ENCODE measurements at places on chromosomes 5 and 9.

DNA sequence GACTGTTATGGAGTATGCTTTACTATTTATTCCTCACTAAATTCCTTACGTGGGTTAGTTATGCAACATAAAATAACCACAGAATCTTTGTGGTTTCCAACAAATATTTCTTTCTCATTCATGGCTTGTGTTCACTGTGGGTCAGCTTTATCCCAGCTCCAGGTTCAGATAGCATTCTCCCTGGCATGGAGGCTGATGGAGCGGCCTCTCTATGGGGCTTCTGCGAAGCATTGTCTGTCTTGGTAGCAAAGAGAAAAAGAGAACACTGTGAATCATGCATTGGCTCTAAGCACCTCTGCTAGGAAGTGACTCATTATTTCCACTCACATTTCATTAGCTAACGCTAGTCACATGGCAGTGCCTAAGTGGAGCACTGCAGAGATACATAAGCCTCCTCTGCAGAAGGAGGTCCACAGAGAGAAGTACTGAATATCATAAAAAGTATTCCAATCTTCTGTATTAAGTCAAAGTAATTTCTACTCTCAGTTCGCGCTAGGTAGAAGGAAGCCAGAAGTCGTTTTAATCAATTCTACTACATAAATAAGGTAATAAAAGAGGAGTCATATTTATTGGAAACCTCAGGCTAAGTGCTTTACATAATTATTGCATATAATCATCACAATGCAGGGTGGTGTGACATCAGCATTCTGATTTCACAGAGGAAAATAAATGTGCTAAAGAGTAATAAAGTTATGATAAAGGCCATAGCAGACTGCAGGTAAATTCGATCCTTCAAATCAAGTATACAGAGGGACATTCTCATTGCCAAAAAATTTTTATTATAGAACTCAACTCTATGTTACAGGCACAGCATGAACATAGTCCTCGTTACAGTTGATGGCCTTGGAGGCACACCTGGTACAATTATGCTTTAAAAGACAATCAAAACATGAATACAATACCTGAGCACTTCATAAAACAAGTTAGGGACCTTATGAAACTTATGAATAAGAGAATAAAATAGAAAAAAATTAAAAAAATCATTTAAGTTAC is 531.1 kb downstream of the CETN3 start:
- no peak for DNase-seq

DNA sequence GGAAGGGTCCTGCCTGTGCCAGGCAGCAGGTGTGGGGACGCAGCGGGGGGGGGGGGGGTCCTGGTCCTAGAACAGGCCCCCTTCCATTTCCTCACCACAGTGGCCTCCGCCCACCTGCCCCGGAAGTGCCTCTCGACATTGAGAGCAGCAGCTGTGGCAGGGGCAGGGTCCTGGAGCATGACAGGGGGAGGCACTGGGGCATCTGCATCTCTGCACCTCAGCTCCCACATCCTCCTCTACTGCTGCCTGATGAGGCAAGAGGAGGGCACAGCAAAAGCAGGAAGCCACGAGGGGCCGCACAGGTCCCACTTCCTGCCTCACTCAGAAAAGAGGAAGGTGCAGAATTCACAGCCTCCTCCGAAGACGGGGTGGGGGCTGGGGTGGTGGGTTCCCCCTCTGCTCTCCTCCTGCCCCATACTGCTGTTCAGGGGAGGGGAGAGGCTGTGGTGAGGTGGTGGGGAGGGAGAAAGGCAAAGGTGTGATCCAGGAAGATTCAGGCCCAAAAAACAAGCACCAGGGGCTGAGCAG is 14.8 kb downstream of the AKNA start:
- peak; percentile 97 for DNase-seq

- no peak for DNase-seq
Measured at GRCh38 chr5:170495825-170496661, 7.8 kb upstream of the KCNIP1 start.

DNA sequence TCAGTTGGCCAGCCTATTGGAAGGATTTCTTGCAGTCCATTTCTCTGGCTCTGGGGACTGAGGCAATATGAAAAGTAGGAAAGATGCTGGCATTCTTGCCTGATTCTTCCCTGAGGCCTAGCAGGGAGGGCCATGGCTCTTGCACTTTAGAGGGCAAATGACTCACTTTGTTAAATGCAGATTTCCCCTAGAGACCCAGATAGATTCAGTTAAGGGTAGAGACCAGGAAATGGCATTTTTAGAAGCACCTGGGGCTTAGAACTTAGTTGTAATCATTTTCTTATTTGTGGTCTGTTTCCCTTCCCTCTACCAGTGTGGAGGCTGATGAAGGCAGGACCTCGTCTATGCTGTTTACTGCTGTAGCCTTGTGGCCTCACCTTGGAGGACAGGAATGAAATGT is 112.8 kb upstream of the NR3C1 start:
- DNase-seq, result no peak

DNA sequence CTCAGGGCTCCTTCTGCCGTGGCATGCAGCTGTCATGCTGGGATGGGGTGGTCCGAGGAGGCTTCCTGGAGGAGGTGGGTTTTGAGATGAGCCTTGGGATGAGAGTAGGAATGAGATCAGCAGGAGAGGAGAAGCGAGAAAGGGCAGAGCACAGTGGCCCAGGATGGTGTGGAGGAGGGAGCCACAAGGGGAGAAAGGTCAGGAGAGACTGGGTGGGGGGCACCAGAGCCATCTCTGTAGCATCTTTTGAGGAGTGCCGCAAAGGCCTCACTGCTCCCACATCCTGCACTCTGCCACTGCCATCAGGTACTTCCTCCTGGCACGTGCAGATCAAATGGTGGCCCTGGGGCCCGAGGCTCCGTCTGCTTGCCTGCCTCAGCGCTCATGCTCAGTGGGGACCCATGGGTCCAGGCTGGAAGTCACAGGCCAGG is 150.2 kb downstream of the MACROH2A1 start:
- DNase-seq, result no peak

DNA sequence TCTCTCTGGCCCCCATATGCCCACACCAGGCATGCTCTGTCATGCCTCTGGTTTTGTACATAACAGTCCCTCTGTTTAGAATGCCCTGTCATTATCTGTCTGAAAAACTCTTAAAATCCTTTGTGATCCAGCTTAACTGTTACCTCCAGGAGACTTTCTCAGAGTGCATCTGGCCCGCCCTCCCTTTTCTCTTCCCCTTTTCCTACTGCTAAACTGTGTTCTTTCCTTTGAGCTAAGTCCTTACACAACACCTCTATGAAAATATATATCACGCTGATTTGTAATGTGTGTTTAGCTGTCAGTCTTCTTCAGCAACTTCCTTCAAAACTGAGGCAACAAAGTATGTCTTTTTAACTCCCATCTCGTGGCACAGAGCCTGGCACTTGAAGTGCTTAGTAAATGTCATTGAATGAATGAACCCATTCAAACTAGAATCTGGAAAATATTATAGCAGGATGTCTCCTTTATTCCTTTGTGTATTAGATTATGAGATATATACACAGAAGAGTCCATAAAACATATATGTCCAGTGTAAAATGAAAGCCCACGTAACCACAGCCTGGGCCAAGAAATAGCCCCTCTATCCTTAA is 166.2 kb upstream of the KLF9 start:
- no peak for DNase-seq

GRCh38 chr9:959914-960313 is 16.5 kb upstream of the DMRT3 start:
- DNase-seq, result no peak

DNA sequence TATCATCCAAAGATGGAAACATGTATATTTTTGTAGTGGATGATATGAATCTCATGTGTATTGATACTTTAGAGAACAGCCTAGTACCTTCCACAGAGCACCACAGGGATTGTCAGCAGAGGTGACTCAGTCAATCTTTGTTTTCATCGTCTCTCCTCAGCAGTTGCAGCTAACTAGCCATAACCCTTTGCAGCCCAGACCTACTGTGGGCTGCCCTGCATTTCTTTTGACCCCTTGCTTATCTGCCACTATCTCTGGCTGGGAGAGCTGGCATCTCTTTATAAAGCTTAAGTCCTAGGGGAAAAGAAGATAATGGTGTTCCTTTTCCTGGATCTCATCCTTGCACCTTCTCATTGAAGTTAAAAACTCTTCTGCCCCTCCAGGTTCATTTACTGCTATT is 28.7 kb downstream of the HMGCR start:
- DNase-seq, result no peak

DNA sequence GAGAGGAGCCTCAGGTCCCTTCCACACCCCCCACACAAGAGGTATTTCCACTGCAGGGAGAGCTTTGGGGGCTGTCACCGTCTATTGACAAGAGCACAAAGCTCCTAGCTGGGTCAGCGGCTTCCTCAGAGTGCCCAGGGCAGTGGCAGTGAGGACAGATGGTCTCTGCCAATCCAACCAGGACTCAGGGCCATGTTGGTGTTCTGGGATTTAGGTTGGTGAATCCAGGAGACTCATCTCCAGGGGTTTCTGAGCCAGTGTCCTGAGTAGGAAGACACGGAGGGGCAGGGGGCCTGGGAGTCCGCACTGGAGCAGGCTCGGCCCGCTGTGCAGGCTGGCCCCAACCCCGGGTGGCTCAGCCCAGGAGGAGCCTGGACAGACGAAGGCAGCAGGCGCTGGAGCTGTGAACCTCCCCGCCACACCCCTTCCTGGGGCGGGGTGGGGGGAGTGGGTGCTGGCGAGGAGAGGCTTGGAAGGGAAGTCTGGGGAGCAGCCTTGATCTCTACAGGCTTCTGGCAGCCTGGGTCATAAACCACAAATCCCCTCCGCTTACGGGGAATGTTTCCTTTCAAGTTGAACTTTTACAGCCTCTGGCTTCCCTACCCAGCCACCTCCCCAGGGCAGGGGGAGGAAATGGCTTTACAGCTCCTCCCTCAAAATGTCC is 19.6 kb downstream of the CRB2 start:
- no peak for DNase-seq

GRCh38 chr5:38069360-38069759 is 189.0 kb upstream of the EGFLAM start:
- DNase-seq, result no peak

DNA sequence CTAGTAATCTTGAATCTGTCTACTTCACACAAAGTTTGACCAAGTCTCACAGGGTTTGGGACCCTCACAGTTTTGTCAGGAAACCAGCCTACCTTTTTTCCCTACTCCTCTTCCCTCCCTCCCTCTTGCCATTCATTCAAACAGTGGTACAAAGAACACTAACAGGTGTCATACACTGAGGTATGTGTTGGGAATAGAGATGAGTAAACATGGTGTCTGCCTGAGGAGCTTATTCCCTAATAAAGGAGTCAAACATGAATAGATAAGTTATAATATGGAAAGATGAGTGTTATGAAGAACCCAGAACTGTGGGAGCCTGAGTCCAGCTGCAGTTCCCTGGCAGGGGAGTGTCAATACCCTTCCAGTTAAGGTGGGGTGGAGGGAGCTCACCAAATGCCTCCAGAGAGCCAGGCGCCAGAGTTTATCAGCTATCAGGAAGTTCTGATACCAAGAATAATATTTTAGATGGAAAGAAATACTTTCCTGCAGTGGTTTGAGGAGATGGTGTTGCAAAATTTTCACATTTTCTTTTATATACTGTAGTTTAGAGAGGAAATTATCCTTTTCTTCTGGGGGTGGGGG is 183.4 kb upstream of the NR3C1 start:
- DNase-seq, result no peak

- DNase-seq, result no peak
Measured at GRCh38 chr5:130652176-130652575, 512.9 kb downstream of the HINT1 start.

GRCh38 chr5:153157156-153157555 is 333.3 kb upstream of the GRIA1 start:
- DNase-seq, result no peak

DNA sequence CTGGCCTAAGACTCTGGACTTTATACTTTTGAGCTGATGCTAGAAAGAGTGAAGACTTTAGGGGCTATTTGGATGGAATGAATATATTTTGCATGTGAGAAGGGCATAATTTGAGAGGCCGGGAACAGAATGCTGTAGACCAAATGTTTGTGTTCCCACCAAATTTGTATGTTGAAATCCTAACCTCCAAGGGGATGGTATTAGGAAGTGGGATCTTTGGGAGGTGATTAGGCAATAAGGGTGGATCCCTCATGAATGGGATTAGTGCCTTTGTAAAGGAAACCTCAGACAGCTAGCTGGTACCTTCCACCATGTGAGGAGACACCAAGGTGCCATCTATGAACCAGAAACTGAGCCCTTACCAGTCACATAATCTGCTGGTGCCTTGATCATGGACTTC is 165.1 kb upstream of the S1PR3 start:
- DNase-seq, result no peak

DNA sequence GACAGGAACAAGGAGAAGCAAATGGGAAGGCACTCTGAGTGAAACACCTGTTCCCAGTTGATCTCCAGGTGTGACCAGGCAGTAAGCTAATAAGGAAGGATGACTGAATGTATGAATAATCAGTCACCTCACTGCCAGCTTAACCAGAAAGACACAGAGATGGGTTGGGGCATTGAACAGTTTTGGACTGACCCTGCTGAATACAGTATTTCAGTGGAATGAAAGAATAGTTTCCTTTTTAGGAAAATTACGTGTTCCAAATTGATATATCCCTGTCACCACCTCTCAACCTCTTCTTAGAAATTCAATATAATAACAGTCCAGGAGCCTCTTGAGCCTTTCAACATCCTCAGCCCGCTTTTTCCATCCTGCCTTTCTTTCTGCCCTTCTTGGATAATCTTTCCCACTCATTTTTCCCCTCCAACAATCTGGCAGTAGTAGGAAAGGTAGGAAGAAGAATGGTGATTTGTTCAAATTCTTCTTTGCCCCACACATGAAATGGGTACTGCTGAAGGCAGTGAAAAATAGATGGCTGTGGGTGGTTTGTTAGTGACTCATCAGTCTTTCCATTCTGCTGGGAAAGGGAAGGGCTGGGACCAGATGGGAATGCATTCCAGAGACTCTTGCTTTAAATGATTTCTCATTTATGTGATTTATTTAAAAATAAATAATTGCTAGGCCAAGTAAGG is 117.9 kb downstream of the ZSWIM6 start:
- DNase-seq, result no peak

GRCh38 chr9:128191406-128192046 is at the start of gene CIZ1:
Gene CIZ1 (minus strand): TSS chr9:128191572. CDS start chr9:128190857, 715 bp downstream.
- peak; percentile 46 for DNase-seq

DNA sequence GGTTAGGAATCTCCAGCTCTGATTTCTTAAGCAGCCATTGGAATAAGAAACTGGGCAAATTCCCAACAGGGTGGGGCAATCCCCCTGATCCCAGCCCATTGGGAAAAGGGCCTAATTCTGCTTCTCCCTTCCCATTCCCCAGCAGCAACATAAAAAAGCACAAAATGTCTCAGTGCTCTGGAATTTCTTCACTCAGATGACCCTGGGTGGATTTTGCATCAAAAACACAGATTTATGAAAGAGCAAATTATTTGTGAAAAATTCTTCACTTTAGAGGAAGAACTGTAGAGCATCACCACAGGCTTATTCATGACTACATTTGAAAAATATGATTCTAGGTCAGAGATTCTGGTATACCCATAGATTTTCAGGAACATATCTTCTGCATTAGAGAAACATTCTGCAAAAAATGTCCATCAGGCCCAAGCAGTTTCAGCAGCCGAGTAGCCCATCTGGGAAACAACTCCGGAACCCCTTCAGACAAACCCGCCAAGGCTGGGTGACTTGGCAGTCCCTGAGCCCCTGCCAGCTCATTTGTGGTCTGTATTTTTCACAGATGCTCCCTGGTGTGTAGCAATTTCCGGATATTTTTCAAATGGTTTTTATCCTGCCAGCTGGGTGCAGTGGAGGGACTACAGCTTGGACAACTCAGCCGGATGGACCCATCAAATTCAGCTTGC is 102.1 kb upstream of the RANBP3L start:
- no peak for DNase-seq

All from T-helper 1 cell (primary cell).